Esophagus muscularis mucosa (tissue), 4 donors: ENCODE measurements at places on chromosomes 11 and 22. TPM values are rescaled to one million over a fixed set of nuclear protein-coding genes. Genes with fewer than 3 reads are reported as not detected.

Gene MUC5AC
- total RNA-seq: under 0.01 TPM

Gene FOLR3
- 0.83 TPM for total RNA-seq

Gene SLC15A3
- 28.6 TPM for total RNA-seq

Gene SMTNL1
- total RNA-seq: not detected

Gene MMP3
- total RNA-seq: 0.32 TPM

Gene CCDC157
- total RNA-seq: 1.5 TPM

- DNase-seq: no peak
These were observed 30.9 kb downstream of the KCNC1 start for GRCh38 chr11:17765356-17766072.

GRCh38 chr11:116955949-116956348, 118.5 kb upstream of the APOA1 start:
- DNase-seq: no peak

- DNase-seq: no peak
These were observed 1.4 kb upstream of the MOB2 start for GRCh38 chr11:1487851-1488574.

GRCh38 chr11:23725752-23726151, 771.1 kb upstream of the LUZP2 start:
- DNase-seq: no peak

DNA sequence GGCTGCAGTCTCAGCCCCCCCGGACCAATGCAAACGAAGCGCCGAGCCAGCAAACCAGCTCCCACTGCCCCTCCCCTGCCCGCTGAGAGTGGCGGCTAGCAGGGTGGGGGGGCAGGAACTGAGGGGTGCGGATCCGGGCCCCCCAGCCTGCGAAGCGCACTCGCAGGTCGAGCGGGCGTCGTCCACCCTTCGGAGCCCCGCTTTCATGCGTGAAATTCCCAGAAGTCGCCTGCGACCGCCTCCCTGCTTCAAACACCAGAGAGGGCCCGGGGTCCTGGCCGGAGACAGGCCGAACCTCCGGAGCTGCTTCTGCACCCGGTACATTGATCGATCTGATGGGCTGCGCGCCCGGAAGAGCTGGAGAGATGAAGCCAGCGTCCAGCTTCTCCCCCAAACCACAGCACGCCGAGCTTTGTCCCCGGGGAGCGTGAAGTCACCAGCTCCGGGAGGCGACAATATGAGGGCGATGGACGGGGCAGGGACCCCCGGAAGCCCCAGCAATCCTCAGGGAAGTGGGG, 646 bp upstream of the PATZ1 start:
- DNase-seq: no peak

DNA sequence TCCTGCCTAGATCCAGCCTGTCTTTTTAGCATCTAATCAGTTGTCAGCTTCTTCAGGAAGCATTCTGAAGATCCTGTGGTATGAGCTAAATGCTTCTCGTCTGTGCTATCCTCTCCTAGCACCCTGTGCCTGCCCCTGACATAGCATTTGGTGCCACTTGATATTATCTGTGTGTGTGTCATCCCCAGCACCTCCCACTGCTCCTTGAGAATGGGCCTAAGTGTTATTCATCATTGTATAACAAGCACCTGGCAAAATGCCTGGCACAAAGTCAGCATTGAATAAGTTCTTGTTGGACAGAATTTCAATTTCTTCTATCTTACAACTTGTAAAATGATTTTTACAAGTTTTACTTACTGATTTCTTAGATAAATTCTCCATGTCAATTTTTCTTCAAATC, 28.1 kb upstream of the OLFML1 start:
- no peak for DNase-seq

- peak; percentile 78 for DNase-seq
These were observed 13.0 kb downstream of the GRAP2 start for GRCh38 chr22:39913886-39914285.

DNA sequence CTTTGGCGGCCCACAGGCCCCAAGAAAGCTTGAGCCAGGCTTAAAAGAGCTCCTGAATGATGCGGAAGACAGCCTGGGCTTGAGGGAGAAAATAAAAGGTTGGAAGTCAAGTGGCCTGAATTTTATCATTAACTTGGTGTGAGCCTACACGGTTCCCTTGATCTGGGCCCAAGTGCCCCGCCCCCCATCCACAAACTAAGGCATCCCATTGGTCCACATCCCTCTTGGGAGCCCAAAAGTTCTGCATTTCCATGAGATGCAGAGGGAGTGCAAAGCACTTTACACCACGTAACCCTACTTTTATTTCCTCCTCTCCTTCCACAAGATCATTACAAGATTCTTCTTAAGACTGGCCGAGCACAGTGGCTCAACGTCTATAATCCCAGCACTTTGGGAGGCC, 22.2 kb downstream of the LARGE1 start:
- DNase-seq: no peak

GRCh38 chr11:69131121-69131566, 24.6 kb upstream of the SMIM38 start:
- no peak for DNase-seq

DNA sequence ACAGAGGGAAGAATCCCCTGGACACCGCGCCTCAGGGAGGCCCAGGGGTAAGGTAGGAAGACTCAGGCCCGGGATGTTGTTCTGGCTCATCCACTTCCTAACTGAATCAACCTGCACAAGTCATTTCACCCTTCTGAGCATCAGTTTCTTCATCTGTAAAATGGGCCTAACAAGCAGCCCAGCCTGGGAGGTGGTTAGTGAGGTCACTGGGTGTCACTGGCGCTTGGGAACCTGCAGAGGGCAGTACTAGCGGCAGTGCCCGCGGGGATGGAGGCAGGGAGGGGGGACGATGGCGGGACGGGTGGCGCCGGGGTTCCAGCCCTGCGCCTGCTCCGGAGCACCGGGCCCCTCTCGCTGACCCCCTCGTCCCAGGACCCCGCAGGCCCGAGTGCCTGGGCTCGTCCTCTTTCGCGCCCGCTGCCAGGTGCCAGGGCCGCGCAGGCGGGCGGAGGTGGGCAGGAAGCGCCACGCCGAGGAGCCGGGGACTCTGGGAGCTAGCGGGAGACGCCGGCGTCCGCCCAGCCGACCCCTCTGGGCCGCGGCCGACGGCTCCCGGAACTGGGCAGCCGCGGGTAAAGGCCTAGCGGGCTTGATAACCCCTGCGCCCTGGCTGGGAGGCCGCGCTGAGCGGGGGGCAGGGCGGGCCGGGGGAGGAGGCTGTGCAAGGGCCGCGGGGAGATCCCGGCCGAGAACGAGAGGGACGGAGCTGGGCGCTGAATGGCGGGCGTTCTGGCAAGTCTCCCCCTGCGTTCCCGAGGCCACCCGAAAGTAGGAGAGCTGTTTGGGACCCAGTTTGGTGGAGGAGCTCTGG, at the start of gene NLRX1:
Gene NLRX1, plus strand, starts transcription at position 255 of the 811 bp plus-strand sequence. CDS start 2,679 bp downstream, outside the sequence.
- peak; percentile 95 for DNase-seq

DNA sequence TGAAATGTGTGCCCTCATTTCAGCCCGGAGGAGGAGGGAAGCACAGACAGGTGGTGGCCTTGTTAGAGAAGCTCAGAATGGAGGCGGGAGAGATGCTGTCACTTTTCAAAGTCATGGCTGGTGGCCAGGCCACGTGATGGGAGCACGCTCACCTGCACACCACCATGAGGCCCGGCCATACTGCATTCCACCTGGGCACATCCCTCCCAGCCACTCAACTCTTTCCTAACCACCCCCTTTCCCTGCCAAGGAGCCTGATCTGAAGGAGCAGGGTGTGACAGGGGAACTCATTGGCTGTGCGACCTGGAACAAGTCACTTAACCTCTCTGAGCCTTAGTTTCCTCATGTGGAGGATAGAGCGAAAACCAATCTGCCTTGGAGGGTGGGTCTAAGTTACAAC, 364.5 kb downstream of the CTTN start:
- no peak for DNase-seq

- DNase-seq: no peak
These were observed 20.2 kb upstream of the PATL1 start for GRCh38 chr11:59689015-59689414.

DNA sequence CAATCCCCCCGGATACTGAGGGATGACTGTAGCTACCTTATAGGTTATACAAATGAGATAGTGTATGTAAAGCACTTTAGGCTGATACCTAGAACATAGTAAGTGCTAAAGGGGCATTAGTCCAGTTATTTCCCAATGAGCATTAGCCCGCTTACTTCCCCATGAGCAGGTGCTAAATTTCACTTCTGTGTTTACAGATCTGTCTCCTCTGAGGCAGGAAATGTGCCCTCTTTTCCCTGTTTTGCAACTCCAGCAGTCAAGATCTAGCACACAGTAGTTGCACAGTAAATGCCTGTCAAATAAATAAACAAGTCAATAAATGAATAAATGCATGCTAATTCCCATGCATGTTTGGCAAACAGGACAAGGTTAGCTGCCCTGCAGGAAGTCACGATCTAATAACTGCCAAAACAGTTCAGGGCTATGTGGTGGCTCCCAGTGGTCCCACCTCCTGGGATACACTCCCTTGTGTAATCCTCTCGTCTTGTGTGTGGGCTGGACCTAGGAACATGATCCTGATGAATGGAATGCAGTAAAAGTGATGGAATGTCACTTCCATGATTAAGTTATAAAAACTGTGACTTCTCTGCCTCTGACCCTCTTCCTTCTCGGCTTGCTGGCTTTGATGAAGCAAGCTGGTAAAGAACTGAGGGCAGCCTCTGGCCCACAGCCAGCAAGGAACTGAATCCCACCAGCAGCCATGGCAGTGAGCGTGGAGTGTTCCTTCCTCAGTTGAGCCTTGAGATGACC, 459.0 kb downstream of the SOX6 start:
- DNase-seq: no peak
